Activated CD8-positive, alpha-beta memory T cell treated with anti-CD3 and anti-CD28 coated beads for 48 hours (primary cell): ENCODE measurements at places on chromosomes 1 and 21.

DNA sequence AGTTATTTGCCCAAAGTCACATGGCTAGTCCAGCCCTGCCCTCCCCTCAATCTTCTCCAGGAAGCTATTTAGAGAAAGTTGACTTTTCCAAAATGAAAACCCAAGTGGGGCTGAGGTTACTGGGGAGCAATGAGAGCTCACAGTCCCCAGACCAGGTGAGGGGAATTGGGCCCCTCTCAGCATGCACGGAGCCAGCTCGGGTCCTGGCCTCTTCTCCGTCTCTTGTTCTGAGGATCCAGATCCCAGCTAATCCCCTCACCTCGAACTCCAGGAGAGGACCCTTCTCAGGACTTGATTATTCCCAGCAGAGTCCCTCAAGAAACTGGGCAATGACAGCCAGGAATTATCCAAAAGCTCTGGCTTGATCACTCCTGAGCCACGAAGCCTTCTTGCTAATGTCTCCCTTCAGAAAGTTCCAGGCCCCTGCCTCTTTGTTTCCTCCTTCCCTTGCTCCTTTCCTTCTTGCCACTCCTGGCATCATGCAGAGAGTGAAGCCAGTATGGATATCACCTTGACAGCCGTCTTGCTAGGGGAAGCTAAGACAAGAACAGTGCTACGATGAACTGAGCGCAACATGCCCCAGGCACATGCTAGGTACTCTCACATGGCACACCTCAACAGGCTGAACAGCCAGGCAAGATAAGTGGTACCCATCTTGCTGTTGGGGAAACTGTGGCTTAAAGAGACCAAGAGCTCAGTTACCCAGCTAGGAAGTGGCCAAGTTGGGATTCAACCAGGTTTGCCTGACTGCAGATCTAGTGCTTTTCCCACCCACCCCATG, 51.9 kb downstream of the KLHDC7A start:
- no peak for DNase-seq

DNA sequence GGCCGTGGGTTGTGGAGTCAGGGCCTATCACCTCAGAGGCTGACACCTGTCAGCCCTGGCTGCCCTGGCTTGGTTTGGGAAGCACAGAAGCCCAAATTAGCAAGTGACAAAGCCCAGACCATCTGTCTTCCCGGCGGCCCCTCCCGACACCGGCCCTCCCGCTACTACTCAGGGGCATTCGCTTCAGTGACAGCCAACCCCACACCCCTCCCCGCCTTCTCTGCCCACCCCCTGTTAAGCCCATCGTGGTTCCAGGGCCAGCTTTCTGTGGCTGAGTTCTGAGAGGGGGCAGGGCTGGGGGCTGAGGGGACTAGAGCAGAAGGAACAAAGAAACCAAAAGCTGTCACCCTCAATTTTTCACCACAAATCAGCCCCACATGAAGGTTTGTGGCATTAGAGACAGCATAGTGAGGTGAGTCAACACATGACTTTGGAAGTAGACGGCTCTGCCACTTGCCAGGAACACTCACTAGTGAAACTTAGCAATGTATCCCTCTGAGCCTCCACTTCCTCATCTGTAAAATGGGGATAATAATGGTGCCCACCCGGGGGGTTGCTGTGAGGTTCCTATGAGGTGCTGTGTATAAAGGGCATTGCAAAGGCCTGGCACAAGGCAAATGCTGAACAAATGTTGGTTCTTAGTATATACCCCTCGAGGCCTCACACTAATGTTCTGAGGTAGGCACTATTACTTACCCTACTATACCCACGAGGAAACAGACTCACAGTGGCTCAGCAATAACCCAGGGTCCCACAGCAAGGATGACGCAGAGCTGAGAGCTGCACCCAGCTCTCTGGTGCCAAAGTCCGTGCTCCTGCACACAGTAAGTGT, 5.2 kb upstream of the TNNI1 start:
- DNase-seq = no peak

GRCh38 chr1:174367892-174368291, 79.9 kb upstream of the GPR52 start:
- no peak for DNase-seq

- DNase-seq = no peak
These were observed 78.2 kb upstream of the TARDBP start for GRCh38 chr1:10934150-10934818.

GRCh38 chr1:201137579-201138310, 10.8 kb upstream of the ASCL5 start:
- no peak for DNase-seq

GRCh38 chr1:45739137-45739536, 11.3 kb downstream of the IPP start:
- DNase-seq = no peak

- no peak for DNase-seq
These were observed 111.2 kb downstream of the IFI44 start for GRCh38 chr1:78760858-78761257.

GRCh38 chr1:70109241-70109640, 96.1 kb downstream of the LRRC40 start:
- no peak for DNase-seq

DNA sequence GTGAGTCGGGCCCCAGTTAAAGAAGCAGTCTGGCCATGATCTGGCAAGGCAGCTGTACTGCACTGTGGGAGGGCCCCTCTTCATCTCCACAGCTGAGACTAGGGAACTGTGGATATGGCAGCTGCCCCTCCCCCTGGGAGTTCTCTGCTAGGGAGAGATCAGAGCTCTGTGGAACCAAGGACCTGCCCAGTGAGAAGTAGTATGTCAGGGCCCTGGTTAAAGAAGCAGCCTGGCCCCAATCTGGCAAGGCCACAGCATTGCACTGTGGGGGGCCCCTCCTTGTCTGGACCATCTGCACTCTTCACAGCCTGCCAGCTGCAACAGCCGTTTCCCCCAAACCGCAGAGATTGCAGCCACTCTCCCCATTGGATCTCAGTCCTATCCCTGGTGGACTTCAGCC, 208.5 kb downstream of the DNAH14 start:
- DNase-seq = no peak

DNA sequence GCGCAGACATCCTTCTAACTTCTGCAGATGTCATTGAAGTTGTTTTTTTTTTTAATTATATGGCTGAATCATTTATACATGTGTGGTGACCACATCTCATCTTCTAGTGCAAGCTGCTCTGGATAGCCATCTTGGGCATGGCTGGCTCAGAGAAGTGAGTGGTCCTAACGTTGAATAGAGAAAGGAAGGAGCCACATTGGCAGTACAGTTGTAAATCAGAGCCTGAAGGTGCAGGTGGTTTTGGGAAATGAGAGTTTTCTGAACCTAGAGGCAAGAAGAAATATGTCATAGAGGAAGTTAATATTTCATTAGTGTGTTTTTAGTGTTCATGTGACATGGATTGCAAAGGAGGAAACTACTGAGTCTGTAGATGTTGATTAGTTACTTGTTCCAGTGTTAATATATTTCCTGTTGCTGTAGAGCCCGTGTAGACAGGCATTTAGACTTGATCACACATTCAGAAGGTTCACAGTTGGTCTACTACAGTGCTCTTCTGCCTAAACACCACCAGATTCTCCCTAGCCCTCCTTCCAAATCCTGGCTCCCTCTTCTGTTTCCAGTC, 163.7 kb downstream of the ROR1 start:
- no peak for DNase-seq

DNA sequence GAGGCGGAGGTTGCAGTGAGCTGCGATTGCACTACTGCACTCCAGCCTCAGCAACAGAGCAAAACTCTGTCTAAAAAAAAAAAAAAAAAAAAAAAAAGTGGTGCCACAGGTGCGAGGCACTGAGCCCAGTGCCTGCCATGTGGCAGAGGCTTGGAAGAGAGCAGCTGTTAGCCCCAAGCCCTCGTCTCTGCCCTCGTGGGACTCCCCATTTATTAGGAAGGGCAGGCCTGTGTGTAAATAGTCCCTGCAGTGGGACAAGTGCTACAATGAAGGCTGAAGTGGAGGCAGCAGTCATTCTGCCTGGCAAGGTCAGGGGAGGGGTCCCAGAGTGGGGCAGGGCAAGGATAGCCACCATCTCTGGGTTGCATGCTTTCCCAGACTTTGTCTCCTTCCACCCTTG, 6.5 kb downstream of the RPS6KA1 start:
- DNase-seq = no peak

GRCh38 chr1:57013522-57013921, 47.7 kb upstream of the C8B start:
- DNase-seq = no peak

- DNase-seq = no peak
These were observed 97.6 kb upstream of the MAGI3 start for GRCh38 chr1:113292603-113293255.

GRCh38 chr21:33670076-33670978, 28.0 kb downstream of the ITSN1 start:
- DNase-seq = no peak

DNA sequence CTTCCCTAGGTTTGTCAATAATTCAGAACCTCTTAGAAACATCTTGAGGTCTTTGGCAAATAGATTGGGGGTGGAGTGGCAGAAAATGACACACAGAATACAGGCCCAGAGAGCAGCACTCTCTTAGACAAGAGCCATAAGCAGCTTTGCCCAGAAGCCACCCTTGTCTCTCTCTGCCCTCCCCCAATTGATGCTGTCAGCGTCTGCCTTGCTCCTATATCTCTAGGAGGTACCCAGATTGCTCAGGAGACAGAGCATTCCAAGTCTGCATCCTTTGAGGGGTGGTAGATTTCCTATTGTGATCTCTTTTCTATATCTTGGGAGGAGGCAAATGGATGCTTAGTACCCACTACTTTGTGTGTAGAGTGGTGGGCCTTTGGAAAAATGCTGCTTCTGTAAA, 1.8 kb downstream of the RGL1 start:
- no peak for DNase-seq
